ENCODE measurements at places on chromosomes 1 and 21.

- DNase-seq = no peak
These were observed 41.6 kb downstream of the MATN1 start for GRCh38 chr1:30681782-30682181.

GRCh38 chr1:40050863-40051262 is 10.3 kb downstream of the CAP1 start:
- DNase-seq = no peak

DNA sequence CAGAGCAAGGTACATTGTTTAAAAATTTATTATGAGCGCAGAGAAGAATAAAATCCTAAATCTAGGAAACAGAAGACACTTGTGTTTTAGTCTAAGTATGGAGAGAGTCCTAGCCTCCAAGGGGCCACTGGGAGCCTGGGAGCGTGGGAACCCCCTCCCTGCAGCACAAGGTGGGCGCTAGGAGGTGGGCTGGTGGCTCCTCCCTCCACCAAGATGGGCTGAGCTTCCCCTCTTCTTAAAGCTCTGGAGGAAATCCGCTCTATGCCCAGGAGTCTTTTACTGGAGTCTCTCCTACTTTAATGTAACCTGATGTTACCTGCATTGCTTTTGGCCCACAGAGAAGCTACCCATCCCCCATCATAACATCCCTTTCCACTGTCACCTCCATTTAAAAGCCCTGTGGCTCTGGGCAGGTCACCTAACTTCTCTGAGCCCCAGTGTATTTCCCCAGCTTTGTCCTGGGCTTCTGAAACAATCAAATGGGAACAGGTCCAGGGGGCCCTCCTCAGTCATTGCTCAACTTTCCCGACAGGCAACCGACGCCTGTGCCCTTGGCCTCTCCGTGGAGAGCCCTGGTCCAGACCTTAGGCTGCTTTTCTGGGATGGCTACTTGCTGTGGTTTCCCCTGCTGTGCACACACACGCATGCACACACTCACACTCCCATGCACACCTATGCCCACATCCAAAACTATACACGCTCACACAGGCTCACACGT is 181.5 kb downstream of the NPHP4 start:
- no peak for DNase-seq

DNA sequence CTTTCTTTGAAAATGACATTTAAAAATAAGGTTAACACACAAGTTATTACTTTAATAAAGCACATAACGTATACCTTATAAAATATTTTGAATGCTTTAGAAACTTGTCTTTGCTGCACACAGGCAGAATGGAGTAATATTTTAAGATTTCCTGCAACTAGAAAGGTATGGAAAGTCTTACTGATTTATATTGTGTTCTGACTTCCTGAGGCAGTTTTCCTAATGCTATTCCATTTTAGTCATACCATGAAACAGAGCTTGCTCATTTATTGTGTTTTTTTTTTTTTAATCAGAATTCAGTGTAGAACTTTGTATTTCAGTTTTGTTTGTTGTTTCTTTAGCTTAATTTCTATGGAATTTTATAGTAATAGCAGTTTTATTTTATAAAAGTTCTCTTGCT is 60.9 kb upstream of the S1PR1 start:
- DNase-seq = no peak

GRCh38 chr21:33884376-33885171 is 31.0 kb downstream of the ATP5PO start:
- DNase-seq = no peak

DNA sequence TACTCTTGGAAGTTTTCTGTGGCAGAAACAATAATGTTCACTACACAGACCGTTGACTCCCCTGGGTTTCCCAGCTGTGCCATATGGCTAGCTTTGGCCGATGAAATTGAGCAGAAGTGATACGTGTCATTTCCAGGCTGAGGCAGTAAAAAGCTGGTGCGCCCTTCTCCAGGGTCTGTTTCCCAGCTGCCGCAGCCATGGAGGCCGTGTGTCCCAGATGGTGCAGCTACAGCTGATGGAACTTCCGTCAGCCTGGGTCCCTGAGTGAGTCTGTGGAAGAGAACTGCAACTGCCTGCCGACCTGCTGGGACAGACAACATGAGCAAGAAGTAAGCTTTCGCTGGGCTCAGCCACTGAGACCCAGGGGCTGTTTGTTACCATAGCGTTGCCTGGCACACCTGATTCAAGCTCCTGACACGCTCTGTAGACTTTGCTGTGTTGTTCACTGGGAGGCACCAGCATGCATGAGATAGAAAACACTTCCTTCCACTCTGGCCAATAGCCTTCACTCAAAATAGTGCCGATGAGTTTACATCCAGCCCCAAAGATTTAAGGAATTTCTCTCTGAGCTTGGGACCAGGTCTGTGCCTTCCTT is 116.3 kb upstream of the SLC25A33 start:
- DNase-seq = no peak

- no peak for DNase-seq
These were observed 67.7 kb downstream of the INTS7 start for GRCh38 chr1:211967704-211968103.

- no peak for DNase-seq
These were observed 9.2 kb upstream of the RPS6KA1 start for GRCh38 chr1:26520339-26520738.

DNA sequence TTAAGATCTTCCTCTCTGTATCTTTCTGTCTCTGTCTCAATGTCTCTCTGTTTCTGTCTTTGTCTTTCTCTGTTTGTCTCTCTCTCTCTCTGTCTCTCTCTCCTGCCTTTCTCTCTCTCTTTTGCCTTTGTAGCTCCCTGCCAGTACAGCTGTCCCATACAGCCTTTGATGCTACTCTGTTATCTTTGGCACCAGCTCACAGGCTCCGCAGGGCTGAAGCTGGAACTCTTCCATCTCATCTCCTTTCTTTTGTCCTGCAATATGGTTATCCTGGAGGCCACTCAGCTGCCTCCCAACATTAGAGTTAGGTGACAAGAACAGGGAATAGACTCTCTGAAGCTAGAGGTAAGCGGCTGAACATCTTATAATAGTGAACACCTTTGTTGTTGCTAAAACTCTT is 354.3 kb upstream of the NEGR1 start:
- DNase-seq = no peak

DNA sequence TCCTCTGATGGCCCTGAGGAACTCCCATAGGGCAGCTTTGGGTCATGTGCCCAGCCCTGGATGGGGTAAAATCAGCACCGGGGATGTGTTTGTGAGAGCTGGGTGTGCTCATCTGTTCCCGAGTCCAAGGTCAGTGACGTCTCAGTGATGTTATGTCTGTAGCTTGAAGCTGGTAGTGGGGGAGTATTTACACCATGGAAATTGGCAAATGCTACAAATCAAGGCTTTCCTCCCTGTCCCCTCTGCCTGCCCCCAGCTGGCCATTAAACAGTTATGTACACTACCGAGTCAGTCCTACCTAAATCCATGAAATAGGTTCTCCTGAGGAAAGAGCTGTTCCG is 117.8 kb upstream of the SLC25A33 start:
- DNase-seq = no peak

DNA sequence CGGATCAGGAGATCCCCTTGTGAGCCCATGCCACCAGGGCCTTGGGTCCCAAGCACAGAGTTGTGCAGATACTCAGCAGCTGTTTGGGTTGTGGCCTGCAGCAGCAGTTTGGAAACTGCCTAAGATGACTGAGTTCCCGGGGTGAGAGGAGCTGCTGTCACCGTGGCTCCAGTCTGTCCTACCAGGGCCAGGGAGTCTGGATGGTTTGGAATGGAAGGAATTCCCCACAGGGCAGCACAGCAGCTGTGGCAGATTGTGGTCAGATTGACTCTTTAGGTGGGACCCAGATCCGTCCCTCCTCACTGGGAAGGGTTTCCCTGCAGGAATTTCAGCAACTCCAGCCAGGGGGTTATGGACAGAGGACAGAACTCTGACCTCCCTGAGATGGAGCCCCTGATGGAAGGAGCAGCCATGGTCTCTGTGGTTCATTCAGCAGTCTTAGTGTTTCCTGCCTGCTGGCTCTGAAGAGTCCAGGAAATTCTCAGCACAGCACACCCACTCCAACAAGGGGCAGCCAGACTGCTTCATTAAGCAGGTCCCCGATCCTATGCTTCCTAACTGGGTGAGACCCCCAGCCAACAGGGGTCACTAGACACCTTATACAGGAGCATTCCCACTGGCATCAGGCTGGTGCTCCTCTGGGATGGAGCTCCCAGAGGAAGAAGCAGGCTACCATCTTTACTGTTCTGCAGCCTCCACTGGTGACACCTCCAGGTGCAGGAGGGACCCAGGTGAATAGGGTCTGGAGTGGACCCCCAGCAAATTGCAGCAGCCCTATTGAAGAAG is 51.5 kb upstream of the TNFSF4 start:
- DNase-seq = no peak

- DNase-seq = no peak
These were observed 590 bp downstream of the CNN3 start for GRCh38 chr1:94926126-94926914.

- DNase-seq = no peak
These were observed 317.6 kb downstream of the PRDM2 start for GRCh38 chr1:14017531-14017961.

DNA sequence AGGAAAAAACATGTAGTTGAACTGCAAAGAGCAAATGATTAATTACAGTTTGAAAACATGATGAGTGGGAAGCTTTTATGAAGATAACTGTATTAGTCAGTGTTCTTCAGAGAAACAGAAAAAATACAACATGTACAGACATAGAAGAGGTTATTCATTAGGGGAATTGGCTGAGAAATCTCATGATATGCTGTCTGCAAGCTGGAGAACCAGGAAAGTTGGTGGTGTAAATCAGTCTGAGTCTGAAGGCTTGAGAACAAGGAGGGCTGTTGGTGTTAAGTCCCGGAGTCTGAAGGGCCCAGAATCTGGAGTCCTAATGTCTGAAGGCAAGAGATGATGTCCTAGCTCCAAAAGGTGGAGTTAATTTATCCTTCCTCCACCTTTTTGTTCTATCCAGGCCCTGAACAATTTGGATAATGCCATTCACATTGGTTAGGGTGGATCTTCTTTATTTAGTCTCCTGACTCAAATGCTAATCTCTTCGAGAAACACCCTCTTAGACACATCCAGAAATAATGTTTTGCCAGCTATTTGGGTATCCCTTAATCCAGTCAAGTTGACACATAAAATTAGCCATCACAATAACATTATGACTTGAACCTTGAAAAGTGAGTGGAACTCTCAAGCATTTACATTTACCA is 672.9 kb upstream of the PTBP2 start:
- no peak for DNase-seq

DNA sequence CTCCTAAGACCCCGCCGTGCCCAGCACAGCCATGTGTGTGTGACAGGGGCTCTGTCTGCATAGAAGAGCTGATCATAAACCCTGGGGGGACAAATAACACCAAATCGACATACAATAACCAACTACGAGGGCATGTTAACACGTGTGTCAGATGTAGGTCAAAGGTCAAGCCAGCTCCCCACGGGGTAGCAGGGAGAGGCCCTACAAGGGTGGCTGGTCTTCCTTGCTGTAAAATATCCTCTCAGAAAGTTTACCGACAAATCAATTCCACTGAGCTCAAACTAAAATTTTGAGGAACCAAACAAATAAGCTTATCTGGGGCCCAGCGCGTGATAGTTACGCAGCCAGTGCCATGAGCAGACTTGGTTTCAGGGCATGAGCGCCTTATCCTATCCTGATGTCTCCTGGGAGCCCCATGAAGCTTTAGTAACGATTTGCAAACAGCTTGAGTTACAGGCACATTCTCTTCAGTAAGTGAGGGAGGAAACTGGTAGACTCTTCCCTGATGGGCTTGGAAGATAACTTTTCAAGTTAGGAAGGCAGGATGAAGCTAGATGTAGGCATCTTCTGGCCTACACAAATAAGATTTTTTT is 2.7 kb upstream of the TMPRSS3 start:
- DNase-seq = no peak

- DNase-seq = no peak
These were observed at the start of gene LRRC42 for GRCh38 chr1:53946252-53947171. Gene LRRC42, plus strand, starts transcription at chr1:53946350. Its CDS starts 5,650 bp downstream, at chr1:53952000.

GRCh38 chr1:16085522-16085921 is 12.1 kb upstream of the FAM131C start:
- no peak for DNase-seq

DNA sequence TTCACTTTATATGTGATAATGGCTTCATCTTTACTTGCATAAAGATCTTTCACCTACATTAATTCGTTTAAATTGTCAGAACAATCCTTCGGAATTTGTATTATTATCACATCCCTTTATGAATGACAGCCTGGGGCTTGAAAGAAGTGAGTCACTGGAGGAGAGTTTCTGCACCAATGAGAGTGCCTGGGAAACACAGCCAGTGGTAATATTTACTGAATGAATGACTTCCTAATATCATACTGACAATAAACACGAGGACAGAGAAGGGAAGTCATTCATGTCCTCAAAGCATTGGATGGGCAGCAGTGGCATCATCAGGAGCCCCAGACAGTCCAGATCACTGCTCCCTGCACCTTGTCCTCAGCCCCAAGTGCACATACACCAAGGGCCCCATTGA is 40.7 kb upstream of the PDE4B start:
- no peak for DNase-seq

GRCh38 chr1:39386997-39387396 is 104.4 kb upstream of the BMP8A start:
- DNase-seq = no peak

- DNase-seq = no peak
These were observed 22.7 kb downstream of the SYNJ1 start for GRCh38 chr21:32705139-32705538.

DNA sequence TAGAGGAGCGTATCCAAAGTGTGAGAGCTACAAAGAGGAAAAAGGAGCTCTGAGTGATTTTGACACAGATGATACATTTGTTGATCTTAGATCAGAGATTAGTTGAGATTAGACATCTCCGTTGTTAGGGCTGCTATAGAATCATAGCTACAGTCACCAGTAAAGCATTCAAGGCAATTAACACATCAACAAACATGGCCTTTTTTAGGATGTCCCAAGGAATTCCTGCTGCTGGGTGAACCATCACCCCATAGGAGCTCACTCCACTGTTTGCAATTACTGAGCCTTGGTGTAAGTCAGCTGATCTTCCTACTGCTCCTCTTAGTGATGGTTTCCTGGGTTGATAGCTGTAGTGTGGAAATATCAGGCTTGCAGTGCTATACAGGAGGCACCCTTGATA is 6.7 kb upstream of the RSRP1 start:
- no peak for DNase-seq

DNA sequence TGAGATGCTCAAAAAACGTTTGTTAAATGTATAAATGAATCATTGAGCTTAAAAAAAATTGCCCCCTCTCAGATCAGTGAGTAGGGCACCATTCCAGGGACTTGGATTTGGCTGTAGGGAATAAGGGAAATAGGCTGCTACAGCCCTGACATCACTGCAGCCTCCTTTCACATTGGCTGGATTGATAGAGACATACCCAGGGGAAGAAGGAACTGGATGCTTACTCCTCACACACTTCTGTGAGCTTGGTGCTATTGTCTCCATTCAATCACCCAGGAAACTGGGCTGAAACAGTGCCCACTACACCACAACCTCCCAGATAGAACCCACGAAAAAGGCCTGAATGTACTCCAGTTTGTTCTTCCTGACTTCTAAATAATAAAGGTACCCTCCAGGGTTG is 87.2 kb downstream of the TGFBR3 start:
- DNase-seq = no peak

GRCh38 chr1:209364716-209365115 is 218.8 kb upstream of the CAMK1G start:
- no peak for DNase-seq

Data from T-helper 17 cell (primary cell).